Stimulated activated CD4-positive, alpha-beta T cell treated with anti-CD3 and anti-CD28 coated beads, Interleukin-1b, Interleukin-23, amount 100 ng/mL, for 1 hour (primary cell): ENCODE measurements at places on chromosomes 5 and 9.
A peak's percentile ranks its signal among the peaks of the same experiment; 100 is the strongest.

DNA sequence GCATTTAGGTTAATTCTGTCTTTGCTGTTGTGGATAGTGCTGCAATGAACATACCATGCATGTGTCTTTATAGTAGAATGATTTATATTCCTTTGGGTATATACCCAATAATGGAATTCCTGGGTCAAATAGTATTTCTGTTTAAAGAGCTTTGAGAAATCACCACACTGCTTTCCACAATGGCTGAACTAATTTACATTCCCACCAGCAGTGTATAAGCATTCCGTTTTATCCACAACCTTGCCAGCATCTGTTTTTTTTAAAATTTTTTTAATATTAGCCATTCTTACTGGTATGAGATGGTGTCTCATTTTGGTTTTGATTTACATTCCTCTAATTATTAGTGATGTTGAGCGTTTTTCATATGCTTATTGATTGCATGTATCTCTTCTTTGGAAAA, 15.5 kb upstream of the TARS1 start:
- DNase-seq, result no peak

DNA sequence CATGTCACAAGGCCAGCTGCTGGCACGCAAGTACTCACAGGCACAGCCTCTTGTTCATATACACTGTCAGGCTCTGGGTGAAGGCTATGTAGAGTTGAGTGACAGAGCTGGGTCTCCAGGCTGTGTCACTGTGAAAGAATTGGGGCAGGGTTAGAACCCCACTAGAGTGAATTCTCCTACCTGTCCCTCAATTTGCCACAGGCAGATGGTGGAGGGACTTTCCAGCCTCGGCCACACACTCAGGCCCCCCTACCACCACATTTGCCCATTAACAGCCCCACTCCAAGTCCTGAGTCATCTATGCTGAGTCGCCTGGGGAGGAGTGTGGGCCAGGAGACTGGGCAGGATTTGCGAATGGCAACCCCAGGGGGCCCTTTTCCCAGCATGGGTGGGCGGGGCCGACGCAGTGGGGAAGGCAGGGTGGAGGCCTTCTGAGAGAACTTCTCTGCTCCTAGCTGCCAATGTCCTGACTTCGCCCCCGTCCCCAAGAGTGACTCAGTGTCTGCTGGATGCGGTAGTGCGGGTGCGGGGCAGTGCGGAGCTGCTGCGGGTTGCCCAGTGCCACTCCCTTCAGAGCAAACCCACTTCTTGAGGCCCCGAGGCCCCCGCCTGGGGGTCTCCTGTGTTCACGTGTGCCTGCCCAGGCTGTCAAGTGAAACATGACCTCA, 50.3 kb upstream of the PSD2 start:
- DNase-seq, result no peak

DNA sequence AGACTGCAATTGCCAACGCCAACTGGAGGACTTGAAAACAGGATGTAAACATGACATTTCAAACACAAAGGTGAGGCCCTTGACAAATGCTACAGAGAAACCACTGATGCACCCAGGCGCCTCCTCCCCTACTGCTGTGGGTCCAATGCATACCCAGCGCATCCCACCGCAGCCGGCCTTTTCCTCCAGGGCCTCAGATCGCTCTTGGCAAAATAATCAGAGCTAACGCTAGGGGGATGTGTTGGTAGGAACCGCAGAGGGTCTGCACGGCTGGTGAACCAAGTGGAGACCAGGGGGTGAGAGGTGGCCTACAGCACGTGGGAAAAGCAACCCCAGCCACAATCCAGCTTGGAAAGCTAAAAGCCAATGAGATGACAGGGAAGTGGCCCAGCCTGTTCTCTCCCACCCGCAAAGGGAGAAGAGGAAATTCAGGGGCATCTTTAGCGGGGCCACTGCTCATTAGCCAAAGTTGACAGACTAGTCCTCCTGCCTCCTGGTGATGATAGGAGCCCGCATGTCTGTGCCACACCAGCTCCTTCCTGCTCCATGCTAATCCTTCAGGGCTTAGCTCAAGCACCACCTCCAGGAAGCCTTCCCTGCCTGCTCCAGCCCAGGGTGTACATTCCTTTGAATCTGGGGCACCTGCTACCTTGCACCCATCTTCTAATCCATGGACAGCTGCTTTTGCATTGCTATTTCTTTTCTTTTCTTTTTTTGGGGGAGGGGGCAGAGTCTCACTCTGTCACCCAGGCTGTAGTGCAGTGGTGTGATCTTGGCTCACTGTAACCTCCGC, 5.9 kb downstream of the FAM163B start:
- DNase-seq, result no peak

DNA sequence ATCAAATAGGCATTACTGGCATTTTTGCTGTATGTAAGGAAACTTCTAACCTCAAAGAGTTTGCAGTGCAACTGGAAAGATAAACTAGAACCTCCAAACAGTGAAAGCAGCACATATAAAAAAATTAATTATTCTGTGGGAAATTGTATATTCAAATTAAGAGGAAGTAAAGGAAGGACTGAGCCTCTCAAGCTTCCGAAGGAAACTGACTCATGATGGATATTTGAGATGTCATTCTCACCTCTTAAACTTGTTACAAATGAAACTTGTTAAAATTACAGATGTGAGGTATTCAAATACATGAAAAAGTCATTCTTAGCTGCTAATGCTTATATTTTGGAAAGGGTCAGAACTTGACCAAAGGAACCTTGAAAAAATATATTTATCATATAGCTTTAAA, 538.7 kb downstream of the PDE4D start:
- no peak for DNase-seq

- DNase-seq, result no peak
These were observed 261.9 kb upstream of the ZNF462 start for GRCh38 chr9:106600955-106601560.

DNA sequence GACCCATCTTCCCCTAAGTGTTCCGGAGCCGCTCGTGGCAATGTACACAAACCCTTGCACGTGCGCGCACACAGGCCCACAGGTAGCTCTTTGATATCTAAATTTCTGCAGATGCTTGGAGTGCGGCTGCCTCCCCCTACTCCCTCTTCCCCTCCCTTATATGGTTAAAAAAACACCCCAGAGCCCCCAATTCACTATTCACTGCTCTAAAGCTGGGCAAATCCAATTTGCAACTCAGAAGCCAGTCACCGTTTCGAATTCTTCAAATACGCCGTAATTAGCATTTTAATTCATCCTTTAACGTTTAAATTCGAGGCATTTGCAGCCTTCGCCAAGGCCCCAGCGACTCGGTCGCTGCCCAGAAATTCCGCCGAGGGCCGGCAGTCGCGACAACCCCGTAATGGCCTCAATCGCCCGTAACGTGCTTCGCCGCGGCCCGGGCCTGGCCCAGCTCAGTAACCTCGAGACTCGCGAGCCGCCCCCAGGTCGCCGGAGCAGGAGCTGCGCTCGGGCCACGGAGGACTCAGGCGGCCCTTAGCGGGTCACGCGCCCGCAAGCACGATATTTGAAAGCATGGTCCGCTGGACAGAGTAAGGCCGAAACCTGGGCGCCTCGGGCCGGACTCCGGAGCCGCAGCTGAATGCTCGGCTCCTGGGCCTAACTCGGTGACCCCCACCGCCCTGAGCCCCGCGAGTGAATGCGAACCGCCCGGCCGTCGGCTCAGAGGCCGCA, 1.3 kb downstream of the IRX2 start:
- DNase-seq, result no peak

DNA sequence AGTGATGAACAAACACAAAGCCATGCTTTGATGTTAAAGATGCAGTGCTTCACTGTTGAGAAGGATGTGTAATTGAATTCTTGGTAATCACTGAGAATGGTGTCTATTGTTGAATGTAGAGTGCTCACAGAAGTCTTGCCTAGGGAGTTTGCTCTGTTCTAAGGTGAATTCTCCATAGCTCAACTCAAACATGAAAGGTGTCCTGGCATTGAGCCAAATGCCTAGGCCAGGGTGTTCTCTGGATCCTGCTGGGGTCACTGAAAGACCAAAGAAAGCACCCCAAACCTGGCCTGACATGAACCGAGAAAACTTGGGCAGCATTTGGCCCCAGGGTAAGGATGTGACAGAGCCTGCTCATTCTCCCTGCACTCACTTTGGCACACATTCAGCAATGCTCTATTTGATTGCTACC, 217.3 kb downstream of the ARL15 start:
- no peak for DNase-seq

- peak; percentile 36 for DNase-seq
These were observed 31.4 kb upstream of the BRD3 start for GRCh38 chr9:134099123-134099761.

DNA sequence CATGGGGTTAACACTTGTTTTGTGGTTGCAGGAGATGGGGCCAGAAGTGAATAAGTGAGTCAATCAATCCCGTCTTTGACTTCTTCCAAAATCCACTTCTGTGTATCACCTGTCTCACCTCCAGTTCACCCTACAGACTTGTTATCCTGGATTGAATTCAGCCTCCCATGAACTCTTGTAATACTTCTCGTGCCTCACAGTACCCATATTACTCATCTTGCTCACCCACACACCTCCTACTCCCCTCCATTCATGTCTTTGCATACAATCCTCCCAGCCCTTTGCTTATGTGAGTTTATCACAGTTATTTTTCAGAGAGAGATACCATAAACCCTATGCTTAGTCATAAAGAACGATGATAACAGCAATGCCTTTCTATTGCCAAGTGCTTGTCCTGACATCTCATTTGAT, 52.9 kb upstream of the PAPPA start:
- no peak for DNase-seq

DNA sequence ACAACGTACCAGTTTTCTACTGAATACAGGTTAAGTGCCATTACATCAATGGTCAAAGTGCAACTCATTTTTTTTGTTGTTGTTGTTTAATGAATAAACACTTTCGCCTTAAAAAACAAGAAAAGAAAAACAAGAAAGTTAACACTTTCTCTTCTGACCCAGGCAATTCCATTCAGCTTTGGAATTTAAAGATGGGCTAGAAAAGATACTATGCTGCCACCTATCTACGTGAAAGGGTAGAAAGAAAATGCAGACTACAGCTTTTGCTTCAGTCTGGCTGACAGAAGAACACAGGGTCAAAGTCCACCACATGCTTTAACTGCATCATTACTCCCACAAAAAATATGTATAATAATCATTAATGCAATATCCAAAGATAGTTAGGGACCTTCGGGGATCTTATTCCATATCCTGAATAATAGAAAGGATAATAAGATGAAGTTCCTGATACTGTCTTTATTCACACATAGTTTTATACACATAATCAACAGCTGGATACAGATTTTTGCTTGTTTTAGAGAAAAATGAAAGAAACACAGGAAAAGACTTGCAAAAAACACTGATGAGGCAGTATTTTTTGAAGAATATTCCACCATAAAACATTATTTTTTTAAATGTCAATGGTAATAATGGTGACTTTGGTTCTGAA, 40.4 kb downstream of the ZDHHC21 start:
- DNase-seq, result no peak

GRCh38 chr9:79572032-79572607, 355 bp downstream of the TLE4 start:
- DNase-seq, result no peak

GRCh38 chr5:147398860-147399259, 111.0 kb downstream of the DPYSL3 start:
- DNase-seq, result no peak

DNA sequence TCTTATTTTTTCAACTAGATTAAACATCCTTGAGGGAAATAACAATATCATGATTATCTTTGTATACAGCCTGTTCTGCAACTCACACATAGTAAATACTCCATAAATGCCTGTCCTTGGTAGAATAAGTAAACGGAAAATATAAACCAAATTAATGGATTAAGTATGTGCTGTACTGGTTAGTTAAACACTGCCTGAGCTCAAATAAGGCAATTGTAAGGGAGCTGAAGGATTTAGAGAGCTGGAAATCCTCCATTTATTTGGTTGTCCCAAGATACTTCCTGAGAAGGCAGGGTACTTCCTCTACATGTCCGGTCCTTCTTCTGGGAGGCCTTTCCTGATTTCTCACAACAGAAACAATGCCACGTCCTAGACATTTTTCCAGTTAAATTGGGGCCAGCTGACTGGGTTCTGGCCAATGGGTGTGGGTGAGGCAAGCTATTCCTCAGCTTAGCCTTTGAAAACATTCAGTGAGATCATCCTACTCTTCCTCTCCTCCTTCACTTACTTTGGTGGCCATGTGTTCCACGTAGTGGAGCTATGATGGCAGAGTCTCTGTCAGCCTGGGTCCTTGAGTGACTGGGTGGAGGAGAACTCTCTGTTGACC, 8.5 kb upstream of the C1QTNF3 start:
- DNase-seq, result no peak

GRCh38 chr9:125701351-125701750, 5.7 kb downstream of the MAPKAP1 start:
- no peak for DNase-seq

- DNase-seq, result no peak
These were observed 32.5 kb upstream of the MIER3 start for GRCh38 chr5:56984445-56984844.

GRCh38 chr9:69157751-69158466, 16.2 kb upstream of the TJP2 start:
- DNase-seq, result no peak

DNA sequence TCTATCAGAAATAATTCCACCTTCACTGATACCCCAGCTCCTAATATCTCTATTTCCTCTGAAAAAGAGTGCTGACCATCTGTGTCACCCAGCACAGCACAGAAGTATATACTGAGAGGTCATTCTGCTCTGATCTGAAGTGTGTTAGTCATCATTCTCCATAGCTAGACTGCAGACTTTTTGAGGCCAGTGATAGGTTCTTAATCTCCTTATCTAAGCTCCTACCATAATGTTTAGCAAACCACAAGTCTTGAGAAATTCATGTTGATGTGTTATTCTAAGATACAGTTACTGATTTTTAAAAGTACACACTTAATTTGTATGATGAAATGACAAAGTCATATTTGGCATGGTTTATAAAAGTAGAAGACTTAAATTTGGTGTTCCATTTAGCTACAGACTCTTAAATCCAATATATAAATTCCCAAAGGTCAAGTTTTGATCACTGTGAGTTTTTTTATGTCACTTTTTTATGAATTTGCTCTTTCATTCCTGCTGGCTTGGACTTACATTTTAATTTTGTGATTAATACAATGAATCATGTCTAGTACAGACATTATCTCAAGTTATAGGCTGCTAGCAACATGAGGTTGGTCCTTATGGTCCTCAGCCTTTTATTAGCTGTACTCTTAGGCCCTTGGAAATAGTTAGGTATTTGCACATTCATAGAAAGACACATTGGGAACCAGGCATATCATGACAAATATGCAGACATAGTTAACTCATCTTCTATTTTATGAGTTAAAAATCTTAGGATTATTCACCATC, 380.8 kb downstream of the EBF1 start:
- DNase-seq, result no peak

DNA sequence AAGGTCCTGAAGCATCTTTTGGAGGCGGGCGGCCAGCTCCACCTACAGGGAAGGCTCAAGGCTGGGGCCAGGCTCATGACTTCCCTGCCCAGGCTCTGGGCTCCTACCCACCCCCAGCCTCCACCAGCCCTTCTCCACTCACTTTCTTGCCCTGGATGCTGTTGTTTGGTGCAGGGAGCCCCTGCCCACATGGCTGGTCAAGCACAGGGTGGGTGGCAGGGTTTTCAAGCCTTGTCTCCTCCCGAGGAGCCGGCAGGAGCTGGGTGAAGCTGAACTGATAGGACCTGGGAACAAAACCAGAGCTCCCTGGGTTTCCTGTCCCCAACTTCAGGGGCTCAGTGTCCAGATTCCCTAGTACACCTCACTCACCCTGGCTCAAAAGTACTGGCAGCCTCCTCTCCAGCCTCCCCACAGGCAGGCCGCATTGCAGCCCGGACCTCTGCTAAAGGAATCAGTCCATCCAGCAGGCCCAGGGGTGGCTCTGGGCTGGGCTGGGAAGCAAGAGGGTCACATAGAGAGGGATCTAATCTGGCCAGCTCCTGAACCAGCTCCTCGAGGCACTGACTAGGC, 6.9 kb downstream of the SHROOM1 start:
- no peak for DNase-seq

- no peak for DNase-seq
These were observed 93.5 kb downstream of the SYK start for GRCh38 chr9:90894986-90895687.
